ENCODE measurements at places on chromosomes 5 and 9.

DNA sequence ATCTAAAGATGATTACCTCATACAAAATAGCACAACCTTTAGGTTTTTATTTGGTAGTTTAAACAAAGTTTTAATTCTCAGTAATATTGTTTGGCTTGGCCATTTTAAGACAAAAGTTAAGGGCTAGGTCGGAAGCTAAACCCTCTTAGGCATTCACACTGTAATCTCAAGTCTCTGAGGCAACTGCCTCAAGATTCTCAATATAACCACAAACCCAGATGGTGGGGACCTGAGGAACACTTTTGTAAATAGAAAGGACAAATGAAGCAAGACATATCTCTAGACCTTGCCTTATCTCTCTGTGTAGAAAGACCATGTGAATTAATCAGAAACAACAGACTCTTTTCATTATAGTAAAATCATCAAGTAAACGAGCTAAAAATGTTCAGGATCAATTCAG, 500.2 kb upstream of the CDH6 start:
- DNase-seq: no peak

DNA sequence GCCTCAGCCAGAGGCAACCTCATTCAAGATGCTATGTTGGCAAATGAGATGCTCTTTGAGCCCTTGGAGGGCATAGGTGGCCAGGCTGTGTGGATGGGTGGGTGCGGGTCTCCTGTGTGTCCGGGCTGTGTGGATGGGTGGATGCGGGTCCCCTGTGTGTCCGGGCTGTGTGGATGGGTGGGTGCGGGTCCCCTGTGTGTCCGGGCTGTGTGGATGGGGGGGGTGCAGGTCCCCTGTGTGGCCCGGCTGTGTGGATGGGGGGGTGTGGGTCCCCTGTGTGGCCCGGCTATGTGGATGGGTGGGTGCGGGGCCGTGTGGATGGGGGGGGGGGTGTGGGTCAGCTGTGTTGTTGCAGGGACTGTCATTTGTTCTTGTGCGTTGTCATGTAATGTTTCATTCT, 136.6 kb upstream of the COL5A1 start:
- DNase-seq: no peak

DNA sequence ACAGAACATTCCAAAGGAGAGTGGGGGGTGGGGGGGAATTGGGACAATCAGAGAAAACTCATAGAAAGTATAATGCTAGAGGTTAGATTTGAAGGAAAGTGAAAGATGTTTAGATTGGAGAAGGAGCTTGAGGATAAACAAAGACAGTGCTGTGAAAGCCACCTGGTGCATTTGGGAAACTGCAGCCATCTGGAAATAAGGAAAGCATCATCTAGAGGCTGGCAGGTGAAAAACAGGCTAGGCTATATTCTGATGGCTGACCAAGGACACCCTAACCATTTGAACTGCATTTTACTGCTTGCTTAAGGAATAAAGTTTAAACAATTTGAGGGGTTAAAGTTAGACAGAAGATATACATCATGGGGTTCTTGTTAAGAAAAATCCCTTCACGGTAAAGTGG, 296.4 kb downstream of the CETN3 start:
- no peak for DNase-seq

- no peak for DNase-seq
Observed at GRCh38 chr5:133709209-133709725, 96.9 kb upstream of the FSTL4 start.

GRCh38 chr9:111910428-111910827, 13.8 kb downstream of the UGCG start:
- no peak for DNase-seq
